ENCODE measurements at places on chromosomes 16 and 17.

DNA sequence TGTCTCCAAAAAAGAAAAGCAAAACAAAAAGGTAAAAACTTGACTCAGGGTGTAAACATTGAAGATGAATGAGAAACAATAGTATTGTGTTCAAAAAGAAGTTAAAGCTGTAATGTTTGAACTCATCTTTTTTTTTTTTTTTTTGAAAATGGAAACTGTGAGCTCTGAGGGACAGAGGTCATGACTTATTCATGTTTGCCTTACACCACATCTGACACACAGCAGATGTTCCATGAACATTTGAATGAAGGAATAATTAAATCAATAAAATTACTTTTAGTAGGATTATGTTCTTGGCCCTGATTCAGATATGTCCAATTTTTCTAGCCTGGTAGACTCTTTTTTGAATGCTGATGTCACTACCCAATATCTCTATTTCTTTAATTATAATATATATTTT lies 95.7 kb upstream of the MED13 start:
- DNase-seq: no peak

DNA sequence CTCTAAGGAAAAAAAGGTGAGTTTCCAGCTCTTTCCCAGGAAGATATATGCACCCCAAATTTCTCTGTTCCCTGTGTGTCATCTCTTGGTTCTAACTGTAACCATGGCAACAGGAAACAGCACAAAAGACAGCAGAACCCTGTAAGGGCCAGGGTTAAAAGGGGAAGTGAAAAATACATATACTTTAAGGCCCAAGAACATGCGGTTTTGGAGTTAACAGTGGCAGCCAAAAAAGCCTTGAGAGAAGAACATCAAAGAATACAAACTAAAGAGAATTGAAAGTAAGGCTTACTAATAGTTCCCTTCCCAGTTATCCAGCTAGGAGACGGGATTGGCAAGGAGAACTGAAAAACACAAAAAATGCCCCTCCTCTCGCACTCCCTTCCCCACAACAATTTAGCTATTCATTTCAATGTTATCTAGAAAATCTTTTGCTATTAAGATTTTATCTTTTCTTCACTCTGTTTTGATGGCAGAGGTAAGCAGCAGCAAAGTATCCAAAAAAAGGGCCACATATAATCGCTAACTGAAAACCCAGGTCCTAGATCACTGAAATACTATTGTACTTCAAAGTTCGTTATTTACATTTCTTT lies 1.5 kb downstream of the SPOP start:
- peak; percentile 78 for DNase-seq

DNA sequence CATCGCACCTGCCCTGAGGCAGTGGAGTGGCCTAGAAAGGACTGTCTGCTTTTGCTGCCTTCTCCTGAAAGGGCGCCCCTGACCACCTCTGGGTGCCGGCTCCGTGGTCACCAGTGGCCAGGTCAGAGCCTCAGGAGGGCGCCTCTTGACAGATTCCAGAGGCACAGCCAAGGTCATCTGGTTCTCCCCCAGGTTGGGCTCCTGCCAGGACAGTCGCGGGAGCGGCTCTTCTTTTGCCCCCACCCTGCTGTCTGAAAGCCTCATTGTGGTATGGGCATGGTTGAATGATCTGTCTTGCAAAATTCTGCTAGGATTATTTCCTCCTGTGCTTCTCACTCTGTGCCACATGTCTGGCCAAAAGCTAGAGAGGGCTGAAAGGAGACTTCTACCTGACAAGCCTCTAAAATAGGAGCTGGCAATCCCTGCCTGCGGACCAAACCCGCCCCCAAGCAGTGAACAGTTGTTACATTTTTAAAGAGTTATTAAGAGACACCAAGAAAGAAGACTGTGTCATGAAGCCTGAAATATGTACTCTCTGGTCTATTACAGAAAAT lies 82.8 kb downstream of the SNX29 start:
- DNase-seq: no peak

DNA sequence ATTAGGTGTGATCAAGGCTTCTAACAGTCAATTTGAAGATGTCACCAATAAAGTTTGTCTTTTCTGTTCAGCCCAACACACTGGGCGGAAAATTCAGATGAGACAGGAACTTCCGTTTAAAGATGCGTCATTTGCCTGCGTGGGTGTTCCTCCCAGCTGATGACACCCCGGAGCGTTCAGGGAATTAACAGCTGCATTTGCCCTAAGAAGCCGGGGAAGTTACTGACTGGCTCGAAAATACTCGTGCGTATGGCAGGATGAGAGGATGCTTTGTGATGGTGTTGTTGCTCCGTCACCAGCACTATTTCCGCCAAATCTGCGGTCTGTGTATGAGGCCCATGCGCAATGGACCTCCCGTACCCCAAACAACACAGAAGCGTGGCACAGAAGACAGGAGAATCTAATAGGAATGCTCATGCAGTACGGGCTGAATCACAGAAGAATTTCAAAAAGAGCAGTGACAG lies 11.9 kb upstream of the PVALEF start:
- DNase-seq: peak; percentile 96

GRCh38 chr16:17063201-17064139 lies 407.3 kb downstream of the XYLT1 start:
- DNase-seq: peak; percentile 77

DNA sequence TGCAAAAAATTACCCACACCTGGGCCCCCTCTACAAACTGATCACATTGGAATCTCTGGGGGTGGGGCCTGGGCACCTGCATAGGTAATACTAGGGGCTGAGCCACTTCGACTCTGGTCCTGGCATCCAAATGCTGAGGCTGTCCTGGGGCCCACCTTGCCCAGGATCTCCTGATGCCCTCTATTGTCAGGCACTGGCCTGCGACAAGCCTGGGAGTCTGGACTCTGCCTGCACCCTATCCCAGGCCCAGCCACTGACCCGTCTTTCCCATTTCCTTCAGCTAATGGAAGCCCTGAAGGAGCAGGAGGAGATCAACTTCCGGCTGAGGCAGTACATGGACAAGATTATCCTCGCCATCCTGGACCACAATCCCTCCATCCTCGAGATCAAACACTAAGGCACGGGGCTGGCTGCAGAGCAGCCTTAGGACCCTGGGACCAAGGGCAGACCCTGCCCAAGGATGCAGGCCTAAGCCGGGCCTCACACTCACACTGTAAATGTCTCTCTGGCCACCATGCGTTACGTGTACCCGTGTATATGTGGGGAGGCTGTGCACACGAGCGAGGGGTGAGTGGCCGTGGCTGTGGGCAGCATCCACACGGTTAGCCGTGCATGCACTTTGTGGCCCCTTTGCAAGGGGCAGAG lies 140.0 kb downstream of the RAB11FIP4 start:
- DNase-seq: no peak

DNA sequence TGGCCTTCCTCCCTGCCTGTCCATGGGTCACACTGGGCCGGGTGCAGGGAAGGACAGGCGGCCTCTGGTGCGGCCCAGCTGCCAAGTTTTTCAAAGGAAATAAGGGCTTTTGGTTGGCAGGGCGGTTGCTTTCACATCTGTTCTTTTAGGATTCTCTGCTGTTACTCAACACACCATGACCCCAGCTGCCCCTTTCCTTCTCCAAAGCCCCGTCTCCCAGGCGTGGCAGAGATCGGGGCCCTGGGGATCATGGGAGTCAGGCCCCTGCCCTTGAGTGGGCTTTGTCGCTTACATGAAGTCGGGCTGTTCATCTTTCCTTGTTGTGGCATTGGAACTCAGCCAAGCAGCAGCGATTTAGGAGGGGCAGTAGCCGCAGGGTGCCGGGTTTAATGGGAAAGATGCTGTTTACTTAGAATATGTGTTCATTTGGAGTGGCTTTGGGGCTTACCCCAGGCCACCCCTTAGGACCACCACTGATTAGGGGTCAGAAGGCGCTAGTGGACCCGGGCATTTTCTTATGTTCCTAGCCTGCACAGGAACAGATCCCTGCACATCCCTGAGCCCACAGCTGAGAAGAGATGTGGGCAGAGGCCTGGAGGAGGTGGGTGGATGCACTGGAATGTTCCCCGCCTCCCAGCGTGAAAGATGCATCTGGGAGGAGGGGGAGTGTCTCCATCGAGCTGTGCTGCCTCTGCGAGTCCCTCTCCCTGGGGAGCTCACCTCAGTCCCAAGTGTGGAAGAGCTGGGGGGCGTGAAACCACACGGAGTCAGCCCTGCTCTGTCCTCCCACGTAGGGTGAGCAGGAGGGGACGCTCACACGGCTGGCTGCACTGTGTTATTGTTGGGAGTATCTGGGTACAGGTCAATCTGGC lies 6.8 kb upstream of the ADCY7 start:
- DNase-seq: no peak

DNA sequence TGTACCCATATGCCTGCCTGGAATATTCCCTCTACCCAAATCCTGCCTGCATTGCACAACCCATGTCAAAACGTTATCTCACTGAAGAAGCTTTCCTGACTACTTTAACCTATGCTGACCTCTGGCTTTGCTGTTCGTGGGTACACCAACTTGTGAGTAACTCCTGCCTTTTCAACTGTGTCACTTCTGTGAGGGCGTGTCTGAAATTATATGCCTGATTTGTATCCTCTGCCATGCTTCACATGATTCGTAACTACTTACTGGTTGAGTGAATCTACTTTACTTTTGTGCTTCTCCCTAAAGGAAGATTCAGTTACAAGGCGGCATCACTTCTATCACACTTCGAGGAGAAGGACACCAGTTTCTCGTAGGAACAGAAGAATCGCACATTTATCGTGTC lies 33.3 kb upstream of the USP43 start:
- no peak for DNase-seq

GRCh38 chr16:31267332-31268032 lies 7.7 kb downstream of the ITGAM start:
- no peak for DNase-seq

DNA sequence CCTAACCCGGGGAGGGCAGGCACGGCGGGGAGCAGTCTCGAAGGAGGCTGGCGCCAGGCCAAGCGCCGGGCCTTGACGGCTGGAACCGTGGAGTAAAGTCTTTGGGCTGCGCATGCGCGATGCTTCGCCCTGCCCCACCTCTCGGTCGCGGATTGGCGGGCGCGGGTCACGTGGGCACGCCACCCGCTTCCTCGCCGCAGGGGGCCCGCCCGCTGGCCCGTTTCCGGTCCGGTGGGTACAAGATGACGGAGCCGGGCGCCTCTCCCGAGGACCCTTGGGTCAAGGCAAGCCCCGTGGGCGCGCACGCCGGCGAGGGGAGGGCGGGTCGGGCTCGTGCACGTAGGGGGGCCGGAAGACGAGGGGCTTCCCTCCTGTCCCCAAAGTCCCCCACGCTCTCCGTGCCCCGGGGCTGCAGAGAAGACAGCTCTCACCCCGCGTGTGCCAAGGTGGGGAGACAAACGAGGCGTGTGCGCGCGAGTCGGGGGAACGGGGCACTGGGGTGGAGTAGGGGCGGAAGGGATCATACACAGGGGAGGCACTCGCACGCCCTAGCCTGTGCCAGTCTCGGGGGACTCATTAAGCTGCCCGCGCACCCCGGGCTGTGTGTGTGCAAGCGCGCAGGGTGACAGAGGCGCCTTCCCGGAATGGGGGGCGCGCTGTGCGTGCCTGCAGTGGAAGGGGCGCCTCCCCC lies at the start of gene MLX:
Gene MLX, plus strand, starts transcription at position 218 of the 691 bp plus-strand sequence. Its CDS starts 25 bp downstream, at position 243.
- DNase-seq: peak; percentile 96

DNA sequence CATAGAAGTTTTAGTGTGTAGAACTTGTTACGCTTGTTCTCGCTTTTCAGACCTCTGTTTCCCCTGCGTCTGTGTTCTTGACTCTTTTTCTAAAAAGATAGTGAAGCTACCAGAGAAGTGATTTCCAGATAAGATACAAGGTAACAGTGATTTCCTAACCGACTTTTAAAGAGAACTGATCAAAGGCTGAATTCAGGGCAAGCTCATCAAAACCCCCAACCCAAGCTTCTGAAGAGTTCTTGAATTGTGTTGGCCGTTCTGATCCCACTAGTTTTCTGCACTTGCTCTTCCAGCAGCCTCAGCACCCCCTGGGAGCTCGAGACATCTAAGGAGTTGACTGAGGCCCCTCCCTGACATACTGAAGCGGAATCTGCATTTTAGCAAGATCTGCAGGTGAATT lies 12.7 kb upstream of the NSMCE1 start:
- no peak for DNase-seq

GRCh38 chr16:48452991-48453760 lies 68.0 kb upstream of the SIAH1 start:
- no peak for DNase-seq

GRCh38 chr17:81398176-81398831 lies 3.0 kb downstream of the BAHCC1 start:
- no peak for DNase-seq

DNA sequence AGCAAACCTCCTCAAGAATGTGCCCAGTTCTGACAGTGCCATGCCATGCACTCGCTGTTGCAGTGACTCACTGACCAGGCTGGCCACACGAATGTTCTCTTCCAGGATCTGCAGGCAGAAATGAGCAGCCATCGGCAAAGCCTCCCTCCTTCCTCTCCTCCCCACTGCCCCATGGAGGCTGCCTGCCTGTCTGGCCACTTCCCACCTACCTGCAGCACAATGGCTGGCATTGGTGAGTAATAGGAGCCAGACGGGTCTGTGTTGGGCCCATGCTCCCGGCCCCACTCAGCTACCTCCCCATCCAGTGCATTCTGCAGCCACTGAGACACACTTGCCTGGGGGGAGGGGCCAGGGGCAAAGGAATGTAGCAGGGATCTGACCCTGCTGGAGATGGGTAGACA lies 2.8 kb upstream of the MATCAP1 start:
- no peak for DNase-seq

GRCh38 chr17:1625581-1625980 lies 3.1 kb downstream of the SLC43A2 start:
- no peak for DNase-seq

GRCh38 chr16:19967963-19968362 lies 83.3 kb upstream of the GPRC5B start:
- no peak for DNase-seq

GRCh38 chr17:1323336-1323735 lies 43.9 kb downstream of the TRARG1 start:
- DNase-seq: no peak

DNA sequence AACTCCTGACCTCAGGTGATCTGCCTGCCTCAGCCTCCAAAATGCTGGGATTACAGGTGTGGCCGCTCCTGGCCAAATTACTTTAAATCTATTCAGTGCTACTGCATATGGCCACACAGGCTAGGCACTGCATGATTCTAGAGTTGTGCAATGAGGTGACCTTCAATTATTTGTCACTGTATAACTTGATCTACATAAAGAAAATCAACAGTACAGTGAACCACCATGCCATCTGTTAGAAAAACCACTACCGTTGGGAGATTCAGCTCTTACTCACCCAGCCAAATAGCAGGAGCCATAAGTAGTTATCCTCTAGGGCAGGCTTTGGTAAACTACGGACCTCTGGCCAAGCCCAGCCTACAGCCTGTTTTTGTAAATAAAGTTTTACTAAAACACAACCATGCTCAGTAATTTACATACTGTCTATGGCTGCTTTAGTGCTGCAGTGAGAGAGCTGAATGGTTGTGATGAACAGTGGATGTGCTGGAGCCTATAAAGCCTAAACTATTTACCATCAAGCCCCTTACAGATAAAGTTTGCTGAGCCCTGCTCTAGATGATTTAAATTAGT lies 40.7 kb upstream of the TANC2 start:
- DNase-seq: no peak

- DNase-seq: no peak
Observed at GRCh38 chr17:51997723-51998122, 160.8 kb downstream of the CA10 start.
